Fibroblast of villous mesenchyme (primary cell): ENCODE measurements at places on chromosomes 6 and 20. TPM values are rescaled to one million over a fixed set of nuclear protein-coding genes. Genes with fewer than 3 reads are reported as not detected.

Gene PCMT1
- 112 and 126 TPM in 2 replicates for total RNA-seq

Gene SRXN1
- 32.9 and 35.4 TPM in 2 replicates for total RNA-seq

Gene SIRPA
- total RNA-seq, result 3.9 and 10.0 TPM in 2 replicates

- DNase-seq, result peak; percentile 34
Measured at GRCh38 chr20:25539742-25540672, 45.3 kb downstream of the NINL start.

DNA sequence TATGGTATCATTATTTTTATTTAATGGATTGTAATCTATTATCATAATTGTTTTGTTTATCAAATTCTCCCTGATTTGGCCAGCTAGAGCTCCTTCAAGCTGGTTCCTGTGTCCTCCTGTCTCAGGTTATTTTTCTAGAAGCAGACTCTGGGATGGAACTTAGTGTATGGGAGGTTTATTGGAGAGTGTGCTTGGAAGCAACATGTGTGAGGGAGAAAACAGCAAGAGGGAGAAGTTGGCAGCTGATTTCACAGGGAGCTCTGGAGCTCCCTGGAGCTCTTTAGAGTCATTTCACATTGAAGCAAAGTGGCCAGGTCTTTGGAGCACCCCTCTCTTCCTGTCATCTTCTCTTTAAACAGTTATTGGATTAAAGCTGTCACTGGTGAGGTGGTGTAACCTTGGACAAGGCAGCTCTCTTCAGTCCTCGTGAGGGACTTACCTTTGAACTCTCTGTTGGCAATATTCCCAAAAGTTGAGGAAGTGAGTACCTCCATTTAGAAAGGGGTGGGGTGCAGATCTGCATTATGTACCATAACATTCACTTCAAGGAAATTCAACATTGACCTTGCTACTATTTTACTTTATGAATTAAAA lies 103.6 kb downstream of the PHF3 start:
- DNase-seq, result no peak

- no peak for DNase-seq
Measured at GRCh38 chr6:45647341-45648261, 269.9 kb upstream of the SUPT3H start.

- no peak for DNase-seq
Measured at GRCh38 chr6:36925809-36926208, 28.7 kb upstream of the PI16 start.

DNA sequence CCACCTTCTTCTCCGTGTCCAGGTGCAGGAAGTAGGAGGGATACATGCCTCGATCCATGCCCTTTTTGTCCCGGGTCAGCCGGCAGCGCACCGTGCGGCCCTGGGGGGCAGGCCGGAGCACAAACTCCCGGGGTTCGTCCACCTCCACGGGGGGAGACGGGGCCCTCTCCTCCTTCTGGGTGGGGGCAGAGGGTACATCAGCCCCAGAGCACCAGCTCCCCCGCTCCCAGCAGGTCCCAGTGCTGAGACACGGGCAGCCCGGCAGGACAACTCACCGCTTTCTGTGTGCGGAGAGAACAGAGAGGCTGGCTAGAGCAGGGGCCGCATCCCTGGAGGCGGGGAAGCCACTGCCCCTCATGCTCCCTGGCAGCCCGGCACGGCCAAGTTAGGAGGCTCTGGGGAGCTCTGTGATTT lies 6.7 kb downstream of the TULP1 start:
- DNase-seq, result no peak

GRCh38 chr6:71114986-71115385 lies 158.1 kb upstream of the B3GAT2 start:
- no peak for DNase-seq

DNA sequence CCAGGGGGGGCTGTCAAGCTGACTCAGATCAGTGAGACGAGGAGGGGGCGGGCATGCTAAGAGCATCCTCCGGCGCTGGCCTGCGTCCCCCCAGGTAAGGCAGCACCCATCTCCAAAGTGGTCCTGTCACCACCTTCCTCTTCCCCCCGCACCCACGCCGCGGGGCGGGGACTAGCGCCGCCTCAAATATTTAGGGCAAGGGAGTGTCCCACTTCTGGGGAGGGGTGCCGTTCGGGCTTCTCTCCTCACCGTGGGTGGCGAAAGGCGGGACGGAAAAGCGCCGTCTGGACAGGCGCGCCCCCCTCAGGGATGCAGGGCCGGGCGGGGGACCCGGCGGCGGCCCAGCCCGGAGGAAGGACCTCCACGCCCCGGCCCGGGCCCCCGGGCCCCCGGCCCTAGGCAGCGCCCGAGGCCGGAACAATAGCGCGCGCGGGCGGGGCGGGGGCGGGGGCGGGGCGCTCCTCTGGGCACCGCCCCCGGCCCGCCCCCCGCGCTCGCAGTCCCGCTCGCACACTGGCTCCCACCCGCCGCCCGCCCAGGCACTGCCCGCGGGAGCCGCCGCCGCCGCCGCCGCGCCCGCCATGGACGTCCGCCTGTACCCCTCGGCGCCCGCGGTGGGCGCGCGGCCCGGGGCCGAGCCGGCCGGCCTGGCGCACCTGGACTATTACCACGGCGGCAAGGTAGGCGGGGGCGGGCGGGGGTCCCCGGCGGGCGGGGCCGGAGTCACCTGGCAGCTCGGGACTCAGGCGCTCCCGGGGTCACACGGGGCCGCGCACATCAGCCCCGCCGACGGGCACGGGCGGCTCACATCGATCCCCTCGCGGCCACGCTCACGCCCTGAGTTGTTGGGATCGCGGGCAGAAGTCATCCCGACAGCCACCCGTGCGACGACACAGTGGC lies at the start of gene TOX2:
Gene TOX2 (plus strand): TSS at position 542 of the 900 bp plus-strand sequence. CDS start 40 bp downstream, at position 582.
- peak; percentile 54 for DNase-seq
